M059J (cell line): ENCODE measurements at places on chromosomes 1 and 21. TPM values are rescaled to one million over a fixed set of nuclear protein-coding genes. Genes with fewer than 3 reads are reported as not detected.

Gene NEGR1
- total RNA-seq = 1.1 and 1.3 TPM in 2 replicates

Gene STPG1
- 3.7 and 8.3 TPM in 2 replicates for total RNA-seq

Gene LCE1F
- not detected in 2 replicates for total RNA-seq

Gene CCDC27
- not detected in 2 replicates for total RNA-seq

Gene IL12RB2
- 0.30 and 0.62 TPM in 2 replicates for total RNA-seq

Gene MYCBP
- total RNA-seq = 57.7 and 70.7 TPM in 2 replicates

Gene PIK3R3
- total RNA-seq = 13.1 and 20.6 TPM in 2 replicates

Gene CXADR
- 17.7 and 24.1 TPM in 2 replicates for total RNA-seq

Gene S100A2
- total RNA-seq = 14.4 and 19.6 TPM in 2 replicates

Gene FAM131C
- total RNA-seq = 0.71 and 1.7 TPM in 2 replicates

Gene CATSPERE
- total RNA-seq = 0.20 and 0.25 TPM in 2 replicates

Gene TFF3
- total RNA-seq = 0.52 TPM in 1 of 2 replicates, not detected in the other

Gene FOXE3
- not detected in 2 replicates for total RNA-seq

Gene TNN
- total RNA-seq = not detected in 2 replicates

Gene NBPF6
- not detected in 2 replicates for total RNA-seq

Gene OR2L13
- not detected in 2 replicates for total RNA-seq

Gene UMODL1
- total RNA-seq = not detected in 2 replicates

Gene CFAP74
- not detected in 2 replicates for total RNA-seq

Gene TXNDC12
- 91.3 and 116 TPM in 2 replicates for total RNA-seq

Gene FGR
- 0.17 TPM in 1 of 2 replicates, not detected in the other for total RNA-seq

Gene ZNF648
- total RNA-seq = not detected in 2 replicates

Gene FAM177B
- total RNA-seq = not detected in 2 replicates

Gene HLX
- 7.2 and 14.4 TPM in 2 replicates for total RNA-seq

Gene PRDM16
- total RNA-seq = not detected in 2 replicates

Gene CRABP2
- 21.1 and 31.9 TPM in 2 replicates for total RNA-seq

Gene SPRR4
- total RNA-seq = not detected in 2 replicates

Gene HES5
- 1.6 TPM in 1 of 2 replicates, not detected in the other for total RNA-seq

Gene KIF17
- 0.59 and 0.86 TPM in 2 replicates for total RNA-seq

Gene RXFP4
- not detected in 2 replicates for total RNA-seq
